Skin of body (tissue), 3 donors: ENCODE measurements at places on chromosomes 16 and 17. TPM values are rescaled to one million over a fixed set of nuclear protein-coding genes. Genes with fewer than 3 reads are reported as not detected.

DNA sequence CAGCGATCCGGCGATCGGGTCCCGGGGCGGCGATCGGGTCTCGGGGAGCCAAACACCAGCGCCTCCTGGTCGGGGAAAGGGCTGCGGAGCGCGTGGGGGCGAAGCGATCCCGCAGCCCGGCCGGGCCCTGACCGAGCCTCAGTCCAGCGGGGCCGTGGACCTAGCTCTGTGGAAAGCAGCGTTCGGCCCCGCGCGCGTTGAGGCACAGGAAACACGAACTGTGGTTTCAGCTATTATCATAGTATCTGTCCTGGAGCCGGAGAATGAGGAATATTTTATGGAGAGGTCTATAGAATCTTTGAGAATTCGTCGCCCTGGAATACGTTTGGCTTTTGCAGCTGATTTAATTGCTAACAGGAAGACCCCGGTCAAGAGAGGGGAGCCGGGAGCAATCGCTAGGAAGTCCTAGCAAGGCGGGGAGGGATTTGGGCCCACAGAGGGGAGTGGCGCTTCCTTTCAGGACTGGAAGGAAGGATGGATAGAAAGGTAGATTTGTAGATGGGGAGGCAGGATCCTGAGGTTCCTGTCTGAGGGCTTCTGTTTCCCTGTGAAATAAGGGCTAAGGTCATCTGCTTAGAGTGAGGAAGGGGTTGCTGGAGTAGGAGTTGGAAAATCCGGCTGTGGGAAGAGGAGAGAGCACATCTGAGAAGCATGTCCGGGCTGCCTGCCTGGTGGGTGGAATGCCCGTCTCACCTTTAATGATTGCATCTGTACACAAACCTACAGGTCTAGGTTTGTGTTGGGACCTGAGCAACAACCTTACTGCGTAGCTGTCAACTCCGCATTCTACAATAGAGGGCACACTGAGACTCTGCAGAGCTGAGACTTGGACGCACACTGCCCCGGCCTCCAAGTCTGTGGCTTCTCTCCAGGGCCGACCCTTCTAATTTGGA, 770 bp downstream of the CCNF start:
- no peak for DNase-seq

- DNase-seq: no peak
Measured at GRCh38 chr16:81467815-81468214, 23.2 kb downstream of the CMIP start.

DNA sequence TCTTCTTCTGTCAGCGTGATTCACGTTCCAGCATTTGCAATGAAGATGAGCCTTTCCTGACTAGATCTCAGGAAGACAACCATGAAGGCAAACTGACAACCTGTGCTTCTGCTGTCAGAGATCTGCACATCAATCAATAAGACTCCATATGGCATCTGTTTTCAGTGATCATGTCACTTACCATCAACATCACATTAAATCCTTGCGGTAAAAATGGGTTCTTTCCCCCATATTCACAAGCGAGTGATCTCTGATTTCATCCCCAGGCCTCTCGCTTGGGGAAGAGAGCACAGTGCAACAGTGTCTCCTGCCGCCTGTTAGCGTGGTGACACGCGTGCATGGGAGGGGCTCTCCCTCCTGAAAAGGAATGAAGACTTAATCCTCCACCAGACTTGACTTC, 11.1 kb downstream of the NACA2 start:
- no peak for DNase-seq

DNA sequence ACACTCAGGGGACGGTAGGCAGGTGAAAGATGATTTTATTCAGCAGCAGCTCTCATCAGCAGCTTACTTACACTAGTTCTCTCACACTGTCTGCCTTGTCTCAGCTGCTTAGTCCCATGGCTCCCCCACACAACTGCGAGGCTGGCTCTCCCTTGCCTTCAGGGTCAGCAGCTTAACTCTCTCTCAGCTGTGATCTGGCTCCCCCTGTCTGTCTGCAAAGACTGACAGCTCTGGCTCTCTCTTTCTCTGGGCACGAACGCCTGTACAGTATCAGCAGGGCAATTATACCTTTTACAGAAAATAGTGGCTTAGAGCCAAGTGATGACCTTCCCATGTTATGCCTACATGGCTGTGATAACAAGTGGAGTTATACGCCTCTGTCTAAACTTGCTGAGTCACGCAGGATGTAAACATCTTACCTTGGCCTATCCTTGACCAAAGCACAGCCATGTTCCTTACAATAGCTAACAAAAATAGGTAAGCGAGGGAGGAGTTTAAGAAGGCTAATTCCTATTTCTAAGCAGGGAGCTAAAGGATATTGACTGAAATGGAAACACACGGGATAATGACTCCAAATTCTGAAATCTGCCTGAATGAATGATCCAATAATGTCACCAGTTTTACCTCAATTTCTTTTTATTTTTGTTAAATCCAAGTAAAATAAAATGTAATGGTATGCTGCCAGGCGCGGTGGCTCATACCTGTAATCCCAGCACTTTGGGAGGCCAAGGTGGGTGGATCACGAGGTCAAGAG, 1.1 kb upstream of the NDUFAB1 start:
- no peak for DNase-seq

GRCh38 chr16:75497558-75497957, 2.3 kb upstream of the CHST6 start:
- DNase-seq: no peak

- DNase-seq: no peak
Measured at GRCh38 chr16:55613613-55614335, 42.0 kb upstream of the SLC6A2 start.

GRCh38 chr16:17404941-17405689, 65.6 kb downstream of the XYLT1 start:
- DNase-seq: peak; percentile 36

DNA sequence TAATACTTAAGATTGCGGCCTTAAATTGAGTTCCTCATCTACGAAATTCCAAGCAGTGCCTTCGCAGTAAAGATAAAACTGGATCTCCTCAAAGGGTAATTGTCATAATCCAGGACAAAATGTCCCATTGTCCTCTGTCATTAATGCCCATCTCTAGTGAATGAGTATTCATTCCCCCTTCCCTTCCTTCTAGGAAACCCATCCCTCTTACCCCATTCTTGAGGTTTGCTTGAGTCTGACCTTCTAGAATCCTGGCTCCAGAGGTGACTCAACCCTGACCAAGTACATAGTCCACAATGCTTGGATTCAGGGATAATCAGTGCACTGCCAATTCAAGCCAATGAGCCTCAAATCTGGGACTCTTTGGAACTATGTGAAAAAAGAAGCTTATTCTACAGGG, 47.0 kb upstream of the MAF start:
- DNase-seq: no peak

GRCh38 chr17:69815406-69815805, 259.6 kb upstream of the KCNJ16 start:
- peak; percentile 40 for DNase-seq

GRCh38 chr16:35792516-35793285, 2333.3 kb downstream of the TP53TG3F start:
- DNase-seq: no peak

DNA sequence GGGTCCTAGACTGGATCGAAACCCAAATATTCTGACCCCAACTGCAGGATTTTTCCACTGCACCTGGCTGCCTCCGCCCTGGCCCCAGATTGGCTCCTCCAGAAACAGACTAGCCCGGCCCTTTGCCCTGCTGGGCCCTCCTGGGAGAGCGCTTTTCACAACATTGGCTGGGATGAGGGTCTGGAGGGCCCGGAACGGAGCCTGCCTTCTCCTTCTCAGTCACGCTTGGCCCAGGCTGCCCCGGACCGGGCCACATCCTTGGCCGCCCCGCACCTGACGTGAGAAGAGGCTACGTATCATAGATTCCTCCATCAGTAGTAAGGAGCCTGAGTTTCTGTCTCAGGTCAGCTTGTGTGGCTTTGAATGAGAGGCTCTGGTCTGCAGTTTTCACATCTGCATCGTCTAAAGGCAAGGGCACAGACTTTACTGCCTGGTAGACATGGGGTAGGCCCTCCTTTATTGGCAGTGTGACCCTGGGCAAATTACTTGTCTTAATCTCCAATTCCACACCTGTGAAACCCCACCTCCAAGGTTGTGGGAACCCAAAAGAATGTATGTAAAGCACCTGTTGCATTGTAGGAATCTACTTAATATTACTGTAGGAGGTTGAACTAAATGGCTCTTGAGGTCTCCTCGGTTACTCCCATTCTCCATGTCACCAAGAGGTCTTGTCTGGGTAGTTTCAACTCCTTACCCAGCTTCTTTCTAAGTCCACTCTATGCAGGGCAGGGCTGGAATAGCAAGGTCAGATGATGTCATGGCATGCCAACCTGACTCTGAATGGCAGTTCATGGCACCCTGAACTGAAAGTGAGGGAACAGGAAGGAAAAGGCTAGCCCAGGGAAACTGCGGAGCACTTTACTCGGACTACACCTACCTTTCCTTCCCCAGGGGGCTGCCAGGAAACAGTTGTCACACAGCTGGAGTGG, 661 bp downstream of the LRRC3C start:
- no peak for DNase-seq

GRCh38 chr16:50252082-50252611, 14.2 kb upstream of the ADCY7 start:
- DNase-seq: no peak

- no peak for DNase-seq
Measured at GRCh38 chr17:13067629-13068303, 49.9 kb upstream of the ELAC2 start.

- DNase-seq: no peak
Measured at GRCh38 chr16:965036-965395, 5.8 kb downstream of the LMF1 start.

DNA sequence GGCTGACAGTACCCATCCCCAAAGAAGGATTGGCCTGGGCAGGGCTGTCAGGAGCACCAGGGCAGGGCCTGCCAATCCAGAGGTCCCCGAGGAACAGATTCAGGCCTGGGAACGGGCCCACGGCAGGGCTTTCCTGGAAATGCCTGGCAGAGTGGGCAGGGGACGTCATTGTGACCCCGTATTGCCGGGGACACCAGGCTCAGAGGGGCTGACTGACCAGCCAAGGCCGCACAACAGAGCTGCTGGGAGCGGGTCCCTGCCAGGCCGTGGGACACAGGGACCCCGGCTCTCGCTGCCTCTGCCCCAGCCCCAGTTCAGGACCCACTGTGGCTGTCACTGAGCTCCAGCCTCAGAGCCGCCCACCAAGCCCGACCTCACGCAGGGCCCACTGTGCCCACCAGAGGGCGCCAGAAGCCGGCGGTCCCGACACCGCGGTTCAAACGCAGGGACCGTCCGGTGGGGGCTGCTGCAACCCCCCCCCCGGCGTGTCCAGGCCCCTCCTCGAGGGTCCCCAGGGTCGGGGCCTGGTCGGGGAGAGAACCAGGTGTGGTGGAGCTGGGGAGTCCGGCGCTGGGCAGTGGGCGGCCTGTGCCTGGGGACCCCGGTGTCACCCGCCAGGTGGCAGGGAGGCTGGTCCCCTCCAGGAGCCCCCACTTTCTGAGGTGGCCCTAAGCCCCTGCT, 15.2 kb upstream of the SSTR5 start:
- no peak for DNase-seq

- DNase-seq: no peak
Measured at GRCh38 chr17:27982688-27983087, 59.8 kb upstream of the NLK start.

CBLN1 gene
- total RNA-seq: 0.30 TPM

EIF3CL gene
- 59.1 TPM for total RNA-seq

UNC45B gene
- total RNA-seq: 13.3 TPM

SCNN1B gene
- 3.7 TPM for total RNA-seq

LLGL2 gene
- total RNA-seq: 17.8 TPM

CBX8 gene
- 3.4 TPM for total RNA-seq

NPIPA5 gene
- total RNA-seq: not detected

TLCD2 gene
- 4.6 TPM for total RNA-seq

DHRS13 gene
- total RNA-seq: 10.1 TPM

GINS2 gene
- total RNA-seq: 5.3 TPM
